ENCODE measurements at places on chromosomes 12 and 14.

GRCh38 chr12:56078931-56079722 lies 838 bp upstream of the ERBB3 start:
- DNase-seq = peak; percentile 84

DNA sequence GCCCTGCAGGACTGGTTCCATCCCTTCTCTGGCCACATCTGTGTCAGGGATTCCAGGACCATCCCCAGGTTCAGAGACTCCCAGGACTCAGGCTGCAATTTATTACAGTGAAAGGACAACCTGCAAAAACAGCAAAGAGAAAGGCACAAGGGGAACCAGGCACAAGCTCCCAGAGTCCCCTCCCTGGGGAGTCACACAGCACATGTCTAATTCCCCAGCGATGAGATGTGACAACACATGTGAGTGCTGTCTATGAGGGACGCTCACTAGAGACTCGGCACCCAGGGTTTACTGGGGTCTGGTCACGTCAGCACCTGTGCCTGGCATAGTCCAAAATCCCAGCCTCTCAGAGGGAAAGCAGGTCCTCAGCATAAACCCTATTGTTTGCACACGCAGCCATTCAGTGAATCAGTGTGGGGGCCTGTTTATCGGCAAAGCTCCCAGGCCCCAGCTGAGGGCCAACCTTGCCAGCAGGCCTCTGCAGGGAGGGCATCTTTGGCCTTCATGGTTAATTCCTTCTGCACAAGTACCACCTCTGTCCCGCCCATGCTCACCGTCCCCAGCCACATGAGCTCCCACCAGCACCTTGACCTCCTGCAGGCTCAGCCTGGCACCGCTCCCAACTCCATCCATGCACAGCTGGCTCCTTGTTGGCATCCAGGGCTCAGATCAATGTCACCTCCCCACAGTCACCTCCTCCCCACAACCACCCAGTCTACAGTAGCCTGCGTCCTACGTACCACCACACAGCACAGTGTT lies 198.9 kb upstream of the SFSWAP start:
- no peak for DNase-seq

GRCh38 chr14:93006567-93007051 lies 83.7 kb downstream of the CHGA start:
- peak; percentile 29 for DNase-seq

DNA sequence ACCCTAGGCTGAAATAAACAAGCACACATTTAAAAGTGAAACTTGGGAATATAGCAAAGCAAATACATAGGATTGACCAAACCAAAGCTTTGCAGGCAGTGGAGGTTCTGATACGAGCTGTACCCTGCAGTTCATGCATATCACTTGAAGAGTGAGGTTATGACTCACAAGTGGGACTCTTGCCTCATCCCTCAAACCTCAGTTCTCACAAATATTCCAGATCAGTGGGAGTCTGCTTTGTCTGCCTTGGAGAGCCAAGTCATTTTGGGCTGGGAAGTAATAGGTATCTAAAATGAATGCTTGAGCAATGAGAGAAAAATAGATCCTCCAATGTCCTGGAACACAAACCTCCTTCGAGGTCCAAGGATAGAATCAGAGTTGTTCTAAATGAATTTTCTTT lies 116.4 kb downstream of the LRIG3 start:
- peak; percentile 87 for DNase-seq

DNA sequence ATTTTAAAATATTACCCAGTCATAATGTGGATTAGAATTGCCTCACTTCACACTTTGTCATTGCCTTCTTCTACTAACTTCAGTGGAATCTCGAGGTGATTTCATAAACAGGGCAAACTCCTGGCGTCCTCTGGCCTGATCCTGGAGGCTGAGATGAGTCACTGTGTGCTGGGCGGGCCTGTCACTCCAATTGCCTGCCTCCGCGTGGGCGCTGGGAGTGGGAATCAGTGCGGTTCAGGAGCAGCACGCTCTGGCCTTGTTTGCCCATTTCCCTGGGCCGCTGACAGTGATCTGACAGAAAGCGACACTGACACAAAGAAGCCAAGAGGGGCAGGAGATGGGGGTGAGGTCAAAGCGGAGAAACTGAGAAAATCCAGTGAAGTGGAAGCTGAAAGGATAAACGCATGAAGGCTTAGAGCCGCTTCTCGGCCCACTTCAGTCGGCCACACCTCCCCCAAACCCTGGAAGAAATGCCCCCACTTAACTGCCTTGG lies 29.7 kb downstream of the LGR5 start:
- peak; percentile 36 for DNase-seq

DNA sequence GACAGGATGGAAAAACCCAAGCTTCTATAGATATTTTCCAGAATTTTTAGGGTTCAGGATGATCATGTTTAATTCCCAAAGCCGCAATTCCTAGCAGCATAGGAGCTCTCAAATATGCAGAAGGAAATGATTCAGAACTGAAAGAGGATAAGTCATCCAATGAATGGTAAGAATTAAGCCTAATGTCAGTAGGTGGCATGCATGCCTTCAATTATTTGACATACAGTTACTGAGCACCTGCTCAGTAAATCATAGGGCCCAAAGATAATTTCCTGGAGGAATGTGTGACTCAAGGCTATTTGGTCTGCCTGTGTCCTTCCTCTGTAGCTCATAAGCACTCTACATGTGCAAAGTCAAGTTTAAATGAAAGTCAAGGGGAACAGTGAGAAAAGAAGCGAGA lies 116.8 kb upstream of the SLC38A4 start:
- peak; percentile 80 for DNase-seq

DNA sequence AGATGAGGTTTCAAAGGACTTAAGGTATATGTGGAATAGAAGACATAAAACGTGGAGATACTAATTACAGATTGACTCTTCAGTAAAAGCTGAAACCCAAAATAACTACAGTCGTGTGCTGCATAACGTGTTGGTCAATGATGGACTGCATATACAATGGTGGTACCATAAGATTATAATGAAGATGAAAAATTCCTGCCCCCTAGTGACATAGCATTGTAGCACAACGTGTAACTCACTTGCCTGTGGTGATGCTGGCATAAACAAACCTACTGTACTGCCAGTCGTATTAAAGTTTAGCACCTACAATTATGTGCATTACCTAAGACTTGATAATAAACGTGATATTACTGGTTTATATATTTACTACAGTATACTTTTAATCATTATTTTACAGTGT lies 150.3 kb downstream of the LRRK2 start:
- DNase-seq = peak; percentile 8

GRCh38 chr14:105525861-105526775 lies at the start of gene TMEM121:
Gene TMEM121, plus strand, starts transcription at chr14:105526583. Its CDS starts 2,252 bp downstream, at chr14:105528835.
- peak; percentile 39 for DNase-seq

- no peak for DNase-seq
These were observed 1133.3 kb downstream of the AACS start for GRCh38 chr12:126198516-126198915.

- DNase-seq = no peak
These were observed 6.1 kb upstream of the PRKAB1 start for GRCh38 chr12:119661882-119662281.

DNA sequence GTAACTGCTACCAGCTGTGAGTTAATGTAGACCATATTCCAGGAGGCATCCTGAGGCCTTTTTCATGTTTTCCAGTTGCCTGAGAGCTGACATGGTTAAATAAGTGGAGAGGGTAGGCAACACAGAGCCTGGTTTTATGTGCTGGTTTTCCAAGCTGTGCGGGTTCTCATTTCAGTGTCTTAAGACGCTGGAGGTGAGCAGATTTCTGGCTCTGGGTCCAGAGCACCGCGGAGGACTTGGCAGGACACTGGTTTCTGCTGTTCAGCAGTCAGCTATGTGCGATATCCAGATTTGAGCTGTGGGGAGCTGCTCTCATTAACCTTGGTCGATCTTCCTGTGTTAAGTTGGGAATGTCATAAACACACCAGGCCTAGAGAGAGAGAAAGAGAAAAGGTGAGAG lies 680.8 kb downstream of the BCL11B start:
- DNase-seq = no peak

GRCh38 chr12:39341179-39341578 lies 101.7 kb downstream of the KIF21A start:
- DNase-seq = no peak

DNA sequence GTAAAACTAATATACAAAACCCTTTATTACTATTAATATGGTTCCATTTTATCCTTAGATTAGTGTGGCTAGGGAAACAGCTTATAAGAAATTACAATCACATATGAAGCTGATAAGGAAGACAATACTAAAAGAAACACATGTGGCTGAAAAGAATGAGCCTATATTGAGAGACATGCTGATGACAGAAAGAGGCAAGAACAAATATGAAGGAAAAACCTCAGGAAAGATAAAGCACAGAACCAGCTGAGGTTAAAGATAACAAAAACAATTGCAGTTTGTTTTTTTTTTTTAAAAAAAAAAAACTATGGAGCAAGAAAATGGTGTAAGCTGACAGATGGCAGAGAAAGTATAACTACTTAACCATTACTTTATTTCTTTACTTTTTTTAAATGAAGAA lies 69.2 kb upstream of the OSBPL8 start:
- DNase-seq = peak; percentile 29

GRCh38 chr14:94805680-94806288 lies 35.9 kb upstream of the GSC start:
- DNase-seq = peak; percentile 1

DNA sequence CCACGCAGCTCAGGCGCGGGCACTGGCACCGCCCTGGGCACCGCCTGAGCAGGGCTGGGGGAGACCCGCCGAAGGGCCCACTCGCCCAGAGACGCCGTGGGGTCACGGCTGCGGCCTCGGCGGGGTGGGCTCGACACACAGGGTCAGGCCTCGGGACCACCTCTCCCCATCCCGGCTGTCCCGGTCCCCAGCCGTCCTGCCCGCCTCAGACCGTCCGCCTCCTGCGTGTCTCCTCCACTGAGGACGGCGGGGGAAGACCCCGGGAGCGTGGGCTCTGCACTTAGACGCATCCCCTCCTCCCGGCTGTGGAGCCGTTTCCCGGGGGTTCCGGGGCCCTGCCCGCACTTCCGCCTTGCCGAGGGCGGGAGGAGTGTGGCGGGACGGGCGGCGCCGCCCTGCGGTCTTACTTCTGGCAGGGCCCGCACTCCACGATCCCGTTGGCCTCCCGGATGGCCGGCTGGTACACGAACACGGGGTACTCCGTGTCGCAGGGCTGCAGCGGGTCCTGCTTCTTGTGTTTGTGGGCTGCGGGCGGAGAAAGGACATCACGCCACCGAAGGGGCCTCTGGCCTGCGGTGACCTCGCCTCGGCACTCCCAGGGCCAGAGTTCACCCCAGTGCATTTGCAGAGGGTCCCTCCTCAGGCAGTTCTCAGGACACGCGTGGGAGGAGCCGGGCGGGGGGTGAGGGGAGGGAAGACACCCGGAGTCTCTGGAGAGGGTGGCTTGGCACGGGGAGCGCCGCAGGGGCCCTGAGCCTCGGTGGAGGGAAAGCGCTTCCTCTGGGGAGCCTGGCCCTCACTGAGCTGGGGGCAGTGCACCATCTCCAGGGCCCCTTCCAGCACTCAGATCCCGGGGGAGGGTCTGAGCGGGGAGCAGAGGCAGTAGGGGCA lies 23.1 kb upstream of the LRTM2 start:
- no peak for DNase-seq

DNA sequence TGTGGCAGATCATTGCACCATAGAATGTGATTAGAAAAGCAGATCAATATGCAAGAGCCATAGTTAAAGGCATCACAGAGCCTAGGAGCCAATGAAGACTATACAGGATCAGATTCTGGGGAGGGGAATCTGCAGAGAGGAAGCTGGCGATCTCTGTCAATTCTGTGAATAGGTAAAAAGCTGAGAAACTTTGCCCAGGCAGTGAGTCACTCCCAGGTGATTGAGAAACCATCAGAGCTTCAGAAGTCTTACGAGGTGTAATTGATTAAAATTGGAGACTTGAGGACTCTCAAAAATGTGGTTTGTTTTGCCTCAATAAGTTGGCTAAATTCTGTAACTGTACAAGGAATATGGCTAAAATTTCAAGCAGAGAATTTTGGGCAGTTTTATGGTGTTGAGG lies 41.7 kb upstream of the TSPAN11 start:
- DNase-seq = no peak

DNA sequence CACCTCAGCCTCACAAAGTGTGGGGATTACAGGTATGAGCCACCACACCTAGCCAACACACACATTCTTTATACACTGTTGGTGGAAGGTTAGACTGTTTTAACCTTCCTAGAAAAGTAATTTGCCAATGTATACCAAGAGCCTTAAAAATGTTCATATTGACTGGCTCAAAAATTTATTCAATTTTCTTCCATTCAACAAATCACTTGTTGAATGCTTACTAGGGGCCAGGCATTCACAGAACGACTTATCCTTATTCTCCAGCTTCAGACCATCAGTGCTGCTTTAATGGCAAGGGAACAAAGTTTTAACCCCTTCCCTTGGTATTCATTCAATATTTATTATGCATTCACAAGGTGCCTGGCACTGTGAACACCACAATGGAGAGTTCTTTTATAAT lies 3.0 kb downstream of the NR2C1 start:
- no peak for DNase-seq

DNA sequence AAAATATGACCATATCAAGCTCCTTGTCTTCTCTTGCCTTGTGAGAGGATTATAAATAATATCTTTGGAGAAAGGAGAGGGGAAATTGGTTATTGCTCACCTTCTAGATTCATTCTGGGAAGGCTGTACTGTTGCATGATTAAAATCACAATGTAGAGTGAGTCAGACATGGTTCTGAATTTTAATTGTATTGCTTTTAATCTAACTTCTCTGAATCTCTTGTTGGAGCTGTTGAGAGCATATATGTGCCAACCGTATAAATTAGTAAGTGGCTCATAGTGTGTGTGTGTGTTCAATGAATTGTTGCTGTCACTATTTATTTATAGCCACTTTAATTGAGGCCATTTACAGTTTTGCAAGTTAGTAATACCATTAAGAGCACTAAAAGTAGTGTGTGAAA lies 56.1 kb downstream of the KCNJ8 start:
- no peak for DNase-seq

DNA sequence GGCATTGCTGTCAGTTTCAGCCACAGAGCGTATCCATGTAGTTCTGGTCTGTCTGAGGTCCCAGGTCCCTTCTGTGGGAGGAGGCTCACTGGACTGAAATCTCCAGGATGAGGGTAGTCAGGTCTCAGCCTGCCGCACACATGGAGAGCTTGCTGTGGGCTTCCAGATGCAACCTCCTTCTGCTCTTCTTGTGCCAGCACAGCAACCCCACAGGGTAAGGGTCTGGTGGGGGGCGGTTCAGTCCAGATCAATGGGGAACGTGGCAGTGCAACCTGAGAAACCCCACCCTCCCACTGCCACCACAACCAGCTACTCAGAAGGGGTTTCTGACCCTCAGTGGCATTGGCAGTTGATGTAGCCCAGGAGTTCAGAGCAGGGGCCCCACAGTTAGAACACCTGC lies 61.2 kb downstream of the BEGAIN start:
- DNase-seq = no peak

GRCh38 chr14:94361682-94362081 lies 26.7 kb downstream of the SERPINA1 start:
- DNase-seq = no peak

DNA sequence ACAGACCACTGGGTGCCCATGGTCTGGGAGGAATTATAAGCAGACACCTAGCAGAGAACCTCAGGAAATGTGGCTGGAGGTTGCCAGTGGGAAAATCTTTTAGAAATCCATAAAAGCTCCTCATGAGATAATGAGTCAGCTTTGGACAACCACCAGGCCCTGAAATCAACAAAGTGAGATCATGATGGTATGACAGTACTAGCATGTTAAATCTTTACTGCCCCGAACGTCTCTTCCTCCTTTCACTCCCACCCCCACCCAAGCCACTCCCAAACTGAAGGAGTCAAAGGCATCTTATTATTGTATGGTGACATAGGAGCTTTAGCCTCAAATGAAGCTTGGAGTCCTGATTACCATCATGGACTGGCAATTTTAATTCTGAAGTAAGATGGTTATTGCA lies 240.0 kb downstream of the DIO2 start:
- peak; percentile 91 for DNase-seq

GRCh38 chr14:67385120-67385519 lies 25.0 kb downstream of the EIF2S1 start:
- DNase-seq = no peak

All from EH (cell line).